Nucleus accumbens (tissue), 56 donors: ENCODE measurements at places on chromosomes 1 and 21.

GRCh38 chr21:38668067-38668466 is 137.7 kb upstream of the ETS2 start:
- no peak for DNase-seq

DNA sequence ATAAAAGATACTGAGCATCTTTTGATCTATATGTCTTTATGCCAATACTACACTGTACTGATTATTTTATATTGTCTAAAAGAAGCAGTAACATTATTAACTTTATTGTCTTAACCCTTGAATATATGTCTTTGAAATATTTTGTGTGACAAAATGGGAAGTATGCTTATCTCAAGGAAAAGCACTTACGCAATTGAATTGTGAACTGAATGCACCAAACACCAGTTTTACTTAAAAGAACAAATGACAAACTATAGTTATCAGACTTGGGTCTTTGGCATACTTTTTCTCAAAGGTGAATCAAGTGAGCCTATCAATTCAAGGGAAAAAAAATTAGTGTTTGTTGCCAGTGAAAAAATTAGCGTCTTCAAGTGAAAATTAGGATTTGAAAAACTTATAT is 9.2 kb upstream of the SLC6A9 start:
- no peak for DNase-seq

GRCh38 chr1:92743221-92743620 is 41.7 kb downstream of the EVI5 start:
- no peak for DNase-seq

- no peak for DNase-seq
These were observed 19.9 kb upstream of the ERICH3 start for GRCh38 chr1:74693473-74693872.

DNA sequence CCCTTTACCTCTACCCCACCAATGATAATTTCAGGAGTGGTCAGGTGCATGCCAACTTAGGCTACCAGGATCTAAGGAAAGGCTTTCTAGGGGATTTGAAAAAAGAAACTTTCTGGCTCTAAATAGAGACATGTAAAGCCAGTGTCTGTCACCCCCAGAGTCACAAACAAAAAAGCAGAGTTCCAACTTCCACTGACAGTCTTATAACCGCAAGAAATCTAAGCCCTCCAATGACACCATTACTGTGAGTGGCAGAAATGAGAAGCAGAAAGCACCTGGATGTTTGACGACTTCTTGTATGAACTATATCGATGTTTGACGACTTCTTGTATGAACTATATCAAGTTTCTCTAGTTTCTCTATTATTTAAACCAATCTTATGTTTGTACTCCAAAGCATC is 6.0 kb downstream of the DENND1B start:
- no peak for DNase-seq

DNA sequence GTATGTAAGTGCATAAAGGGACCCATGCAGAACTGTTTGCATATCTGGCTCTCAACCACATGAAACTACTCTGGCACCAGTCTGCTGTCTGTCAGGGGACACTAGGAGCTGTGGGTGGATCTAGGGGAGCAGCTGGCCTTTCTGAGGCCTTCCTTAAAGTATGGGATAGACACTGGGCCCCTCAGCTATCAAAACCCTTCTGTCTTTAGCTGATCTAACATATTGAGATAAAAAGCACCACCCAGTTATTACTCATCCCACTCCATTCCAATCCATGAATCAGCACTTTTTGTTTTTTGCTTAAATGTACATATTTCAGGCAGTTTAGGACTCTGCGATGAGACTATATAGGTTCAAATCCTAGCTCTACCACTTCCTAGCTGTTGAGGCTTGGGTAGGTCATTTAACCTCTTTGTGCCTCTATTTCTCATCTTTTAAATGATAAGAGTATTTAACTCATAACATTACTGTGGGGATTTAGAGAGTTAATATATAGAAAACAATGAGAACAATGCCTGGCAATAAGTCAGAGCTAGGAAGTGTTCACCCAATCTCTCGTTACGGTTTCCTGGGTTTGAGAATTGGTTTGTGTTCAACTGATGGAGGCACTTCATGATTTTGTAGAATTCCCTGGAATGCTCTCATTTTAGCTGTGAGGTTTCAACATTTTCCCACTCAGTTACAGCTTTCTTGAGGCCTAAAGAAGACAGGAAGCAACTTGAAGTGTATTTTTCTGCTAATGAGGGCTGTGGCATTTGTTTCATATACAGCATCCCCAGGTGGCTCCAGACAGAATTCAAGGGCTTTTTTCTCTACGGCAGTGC is 68.9 kb downstream of the LRIG2 start:
- DNase-seq, result no peak

GRCh38 chr1:92691925-92692324 is 93.0 kb downstream of the EVI5 start:
- no peak for DNase-seq

DNA sequence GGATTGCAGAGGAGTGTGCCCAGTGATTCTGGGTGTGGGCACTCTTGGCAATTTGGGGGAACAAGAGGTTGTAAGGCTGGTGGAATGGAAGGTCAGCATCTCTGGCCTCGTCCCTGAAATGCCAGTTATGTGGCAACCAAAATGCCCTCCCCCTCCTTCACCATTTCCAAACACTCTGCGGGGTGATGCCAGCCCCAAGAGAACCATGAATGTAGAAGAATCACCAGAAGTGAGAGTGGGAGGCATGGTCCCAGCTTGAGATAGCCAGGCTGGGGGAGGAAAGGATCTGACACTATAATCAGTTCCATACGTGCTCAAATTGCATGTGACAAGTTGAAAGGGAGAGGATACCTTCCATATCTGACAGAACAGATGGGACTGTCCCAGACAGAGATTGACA is 88.7 kb upstream of the EDN2 start:
- DNase-seq, result no peak
